ENCODE measurements at places on chromosomes 2 and 18.

- DNase-seq, result peak; percentile 90
Measured at GRCh38 chr2:2577407-2577831, 246.3 kb upstream of the MYT1L start.

GRCh38 chr2:14909795-14910194 lies 277.3 kb downstream of the LRATD1 start:
- no peak for DNase-seq

GRCh38 chr2:4715065-4715464 lies 977.1 kb upstream of the SOX11 start:
- DNase-seq, result no peak

DNA sequence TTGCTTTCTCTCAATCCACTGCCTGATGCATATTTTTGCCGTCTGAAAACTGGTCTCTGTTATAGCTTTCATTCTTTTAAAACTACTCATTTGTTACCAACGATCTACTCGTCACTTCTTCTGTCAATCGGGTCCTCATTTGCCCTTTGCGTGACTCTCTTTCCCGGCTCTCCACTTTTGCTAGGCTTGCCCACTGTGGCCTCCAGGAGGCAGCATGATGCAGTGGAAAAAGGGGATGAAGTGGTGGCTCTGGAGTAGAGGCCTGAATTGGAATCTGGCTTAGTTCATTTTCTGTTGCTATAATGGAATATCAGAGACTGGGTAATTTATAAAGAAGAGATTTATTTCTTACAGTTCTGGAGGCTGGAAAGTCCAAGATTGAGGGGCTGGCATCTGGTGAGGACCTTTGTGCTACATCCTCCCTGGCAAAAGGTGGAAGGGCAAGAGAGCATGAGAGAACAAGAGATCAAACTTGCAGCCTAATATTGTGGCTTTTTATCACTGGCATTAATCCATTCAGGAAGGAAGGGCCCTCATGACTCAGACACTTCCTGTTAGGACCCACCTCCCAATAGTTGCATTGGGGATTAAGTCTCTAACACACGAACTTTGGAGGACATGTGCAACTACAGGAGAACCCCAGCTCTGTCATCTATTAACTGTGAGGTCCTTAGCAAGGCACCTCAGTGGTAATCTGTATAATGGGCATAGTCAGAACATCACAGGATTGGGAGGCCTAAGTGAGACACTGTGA lies 15.4 kb downstream of the GDF7 start:
- no peak for DNase-seq

GRCh38 chr2:11559786-11560155 lies 25.9 kb downstream of the GREB1 start:
- DNase-seq, result no peak

GRCh38 chr2:49796266-49796665 lies 642.0 kb upstream of the FSHR start:
- no peak for DNase-seq

- no peak for DNase-seq
Measured at GRCh38 chr2:168365094-168365621, 90.9 kb upstream of the CERS6 start.

GRCh38 chr2:144516411-144516980 lies 3.4 kb downstream of the ZEB2 start:
- DNase-seq, result no peak

DNA sequence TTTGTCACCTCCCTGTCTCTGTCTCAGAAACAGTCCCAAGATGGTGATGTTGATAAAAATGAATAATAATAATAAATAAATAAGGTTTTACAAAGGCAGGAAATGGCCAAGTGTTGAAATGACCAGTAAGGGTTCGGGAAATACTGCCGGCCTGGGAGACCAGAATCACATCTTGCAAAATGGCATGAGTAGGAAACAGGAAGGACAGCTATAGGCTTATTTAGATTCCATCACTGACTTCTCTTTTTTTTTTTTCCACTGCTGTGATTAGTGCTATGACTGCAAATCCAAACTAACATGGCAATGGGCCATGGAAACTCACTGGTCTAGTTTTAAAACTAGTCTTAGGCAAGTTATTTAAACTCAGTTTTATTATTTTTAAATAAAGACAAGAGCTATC lies 60.6 kb downstream of the SCN1A start:
- DNase-seq, result no peak

DNA sequence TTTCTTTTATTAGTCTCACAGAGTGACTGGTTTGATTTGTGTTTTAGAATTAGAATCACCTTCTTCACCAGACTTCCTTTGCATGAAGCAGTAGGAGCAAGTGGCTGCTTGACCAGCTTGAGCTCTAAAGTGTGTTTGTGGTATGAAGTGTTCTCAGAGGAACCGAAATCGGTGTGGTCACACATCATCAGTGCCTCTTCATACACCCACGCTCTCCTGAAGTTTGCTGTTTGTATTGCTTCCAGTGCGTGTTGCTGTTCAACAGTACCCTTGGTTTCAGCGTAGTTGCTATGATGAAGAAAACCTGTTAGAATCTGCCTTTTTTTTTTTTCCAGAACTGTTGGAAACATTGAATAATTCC lies 77.9 kb downstream of the LIMS1 start:
- DNase-seq, result no peak

DNA sequence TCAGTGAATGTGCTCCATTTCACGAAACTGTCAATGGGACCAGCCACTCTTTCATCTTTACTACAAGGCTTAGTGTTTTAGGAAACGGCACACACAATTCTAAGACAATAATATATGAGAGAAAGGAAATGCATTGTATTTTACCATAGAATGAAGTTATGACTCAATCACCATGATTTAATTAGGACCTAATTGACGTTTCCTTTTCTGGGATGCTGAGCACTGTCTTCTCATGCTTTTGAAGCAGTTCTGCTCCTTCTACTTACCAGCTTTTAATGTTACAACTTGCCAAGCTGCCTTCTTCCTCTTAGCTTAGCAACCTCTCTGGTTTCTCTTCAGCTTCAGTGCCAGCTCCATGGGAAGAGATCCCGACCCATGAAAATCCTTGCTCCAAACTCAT lies 94.3 kb upstream of the SERPINE2 start:
- no peak for DNase-seq

DNA sequence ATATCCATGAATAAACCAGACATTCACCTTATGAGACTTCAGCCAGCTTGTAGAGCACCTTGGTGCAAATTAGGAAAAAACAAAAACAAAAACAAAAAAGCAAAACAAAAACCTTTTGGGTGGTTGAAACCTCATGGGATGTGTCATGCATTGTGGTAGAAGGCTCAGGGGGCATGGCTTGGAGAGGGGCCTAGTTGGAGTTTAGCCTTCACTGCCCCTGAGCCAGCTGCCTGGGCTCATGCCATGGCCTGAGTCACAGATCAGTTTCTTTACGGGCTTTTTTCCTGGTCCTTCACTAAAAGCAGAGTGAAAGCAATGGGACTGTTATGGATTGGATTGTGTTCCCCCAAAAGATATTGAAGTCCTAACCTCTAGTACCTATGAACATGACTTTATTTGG lies 22.0 kb upstream of the DAPL1 start:
- DNase-seq, result peak; percentile 39

GRCh38 chr2:55761526-55761925 lies 67.9 kb upstream of the PNPT1 start:
- no peak for DNase-seq

DNA sequence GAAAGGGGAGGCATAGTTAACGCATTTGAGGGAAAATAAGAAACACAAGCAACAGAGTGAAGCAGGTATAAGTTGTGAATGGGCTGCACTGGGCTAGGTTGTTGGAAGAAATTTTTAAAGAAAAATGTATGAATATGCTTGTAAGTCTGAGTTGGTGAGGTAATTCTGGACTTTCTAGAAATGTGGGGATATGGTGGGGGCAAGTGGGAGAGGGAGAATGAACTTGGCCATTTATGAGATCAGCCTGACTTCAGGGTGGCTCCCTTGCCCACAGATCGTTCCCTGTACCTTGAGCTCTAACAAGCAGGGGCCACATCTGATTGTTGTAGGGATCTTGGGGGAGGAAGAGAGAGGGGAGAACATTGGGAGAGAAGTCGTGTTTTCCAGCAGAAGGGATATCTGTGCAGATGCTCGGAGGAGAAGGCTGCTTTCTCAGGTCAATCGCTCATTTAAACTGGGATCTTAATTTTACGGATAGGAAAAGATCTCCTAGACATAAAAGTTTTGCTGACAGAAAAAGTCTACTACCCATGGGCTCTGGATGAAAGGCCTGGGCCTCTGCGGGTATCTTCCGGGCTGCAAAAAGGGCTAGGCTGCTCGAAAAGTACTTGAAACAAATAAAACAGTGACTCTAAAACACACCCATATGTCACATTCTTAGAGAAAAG lies 42.5 kb upstream of the FZD5 start:
- DNase-seq, result no peak

- no peak for DNase-seq
Measured at GRCh38 chr2:27102329-27102728, 15.8 kb downstream of the KHK start.

GRCh38 chr2:55720417-55720816 lies 26.8 kb upstream of the PNPT1 start:
- DNase-seq, result no peak

- DNase-seq, result no peak
Measured at GRCh38 chr2:120736624-120737339, 1.1 kb downstream of the GLI2 start.

GRCh38 chr2:217438136-217438535 lies 564.7 kb downstream of the TNS1 start:
- no peak for DNase-seq

DNA sequence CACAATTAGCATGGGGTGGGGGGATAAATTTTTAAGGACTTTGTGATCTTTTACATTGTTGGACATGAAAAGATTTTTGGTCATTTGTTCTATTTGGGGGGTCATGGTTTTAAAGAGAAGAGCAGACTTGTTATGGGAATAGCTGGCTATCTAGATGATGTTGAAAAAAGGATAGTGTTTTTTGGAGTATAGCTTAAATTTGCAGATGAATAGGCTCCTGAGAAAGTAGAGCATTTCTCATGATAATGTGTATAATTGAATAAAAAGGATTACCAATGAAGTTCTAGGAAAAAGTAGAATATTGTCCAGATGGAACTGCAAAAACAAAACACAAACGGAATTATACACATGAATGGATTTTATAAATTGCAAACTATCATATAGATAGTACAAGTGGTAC lies 186.3 kb downstream of the GPD2 start:
- DNase-seq, result no peak

GRCh38 chr2:218671097-218671653 lies 627 bp downstream of the RNF25 start:
- no peak for DNase-seq

GRCh38 chr2:71878626-71879508 lies 268.8 kb downstream of the CYP26B1 start:
- DNase-seq, result no peak

- DNase-seq, result no peak
Measured at GRCh38 chr18:777021-777420, 35.0 kb downstream of the YES1 start.
